Testis (tissue), 5 donors: ENCODE measurements at places on chromosomes 12 and 14. TPM values are rescaled to one million over a fixed set of nuclear protein-coding genes. Genes with fewer than 3 reads are reported as not detected.

CNTN1 gene
- total RNA-seq: 24.1 TPM

ITGA5 gene
- 9.0 TPM for total RNA-seq

FUT8 gene
- 68.3 TPM for total RNA-seq

CCDC60 gene
- total RNA-seq: 5.7 TPM

DNA sequence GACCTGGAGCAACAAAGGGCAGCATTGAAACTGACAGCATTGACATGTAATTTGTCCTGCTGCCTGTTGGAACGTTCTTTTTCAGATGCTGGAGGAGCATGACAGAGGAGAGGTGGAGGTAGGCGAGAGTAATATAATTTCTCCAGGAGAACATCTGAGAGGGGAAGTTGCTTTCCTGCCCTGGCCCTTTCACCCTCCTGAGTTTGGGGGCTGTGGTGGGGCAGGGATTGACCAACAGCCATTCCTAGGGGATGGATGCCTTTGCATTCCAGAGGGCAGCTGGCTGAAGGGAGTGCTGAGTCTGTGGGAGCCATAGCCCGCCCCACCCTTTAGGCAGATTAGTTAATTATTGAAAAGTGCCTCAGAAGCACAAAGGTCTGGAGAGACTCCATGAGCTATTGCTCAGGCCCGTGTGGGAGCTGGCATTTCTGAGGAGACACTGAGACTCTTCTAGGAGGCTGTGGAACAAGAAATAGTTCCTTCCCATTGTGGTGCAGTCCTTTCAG lies 73.5 kb downstream of the ARF6 start:
- DNase-seq: no peak

GRCh38 chr12:57666897-57667296 lies 27.0 kb upstream of the OS9 start:
- DNase-seq: no peak

DNA sequence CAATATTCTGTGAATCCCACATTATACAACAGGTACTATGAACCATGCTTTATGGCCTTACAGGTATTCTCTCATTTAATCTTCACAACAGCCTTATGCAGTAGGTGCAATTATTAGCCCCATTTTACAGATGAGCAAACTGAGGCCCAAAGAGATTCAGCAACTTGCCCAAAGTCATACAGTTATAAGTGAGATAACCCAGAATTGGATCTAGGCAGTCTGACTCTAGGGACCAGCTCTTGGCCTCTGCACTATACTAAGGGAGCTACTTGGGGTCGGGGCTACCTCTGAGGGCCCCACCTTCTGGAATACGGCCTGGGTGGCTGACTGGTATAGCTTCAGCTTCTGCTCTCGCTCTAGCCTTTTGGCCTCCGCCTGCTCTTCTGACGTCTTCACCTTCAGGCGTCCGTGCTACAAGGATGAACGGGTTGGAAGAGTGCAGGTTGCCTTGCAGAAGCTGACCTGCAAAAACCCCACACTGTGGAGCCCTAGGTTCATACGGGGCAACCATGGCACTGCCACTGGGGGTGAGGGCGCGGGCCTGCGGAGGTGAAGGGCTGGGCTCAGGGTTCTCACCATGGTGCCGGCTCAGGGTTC lies 762 bp downstream of the RABGGTA start:
- DNase-seq: no peak

DNA sequence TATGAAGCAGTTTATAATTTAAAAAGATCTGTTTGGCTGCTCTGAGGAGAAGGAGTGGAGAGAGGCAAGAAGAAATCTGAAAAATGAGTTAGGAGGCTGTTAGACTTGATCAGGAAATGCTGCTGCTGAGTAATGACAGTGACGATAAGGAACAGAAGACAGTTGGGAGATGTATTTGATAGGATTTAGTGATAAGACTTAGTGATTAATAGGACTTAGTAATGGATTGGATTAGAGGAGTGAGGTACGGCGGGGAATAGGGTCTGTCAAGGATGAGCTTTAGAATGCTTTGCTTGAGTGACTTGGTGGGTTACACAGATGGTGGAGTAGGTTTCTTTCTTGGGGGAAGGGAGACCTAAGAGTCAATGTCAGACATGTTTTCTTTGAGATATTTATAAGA lies 31.7 kb downstream of the UNC79 start:
- no peak for DNase-seq

DNA sequence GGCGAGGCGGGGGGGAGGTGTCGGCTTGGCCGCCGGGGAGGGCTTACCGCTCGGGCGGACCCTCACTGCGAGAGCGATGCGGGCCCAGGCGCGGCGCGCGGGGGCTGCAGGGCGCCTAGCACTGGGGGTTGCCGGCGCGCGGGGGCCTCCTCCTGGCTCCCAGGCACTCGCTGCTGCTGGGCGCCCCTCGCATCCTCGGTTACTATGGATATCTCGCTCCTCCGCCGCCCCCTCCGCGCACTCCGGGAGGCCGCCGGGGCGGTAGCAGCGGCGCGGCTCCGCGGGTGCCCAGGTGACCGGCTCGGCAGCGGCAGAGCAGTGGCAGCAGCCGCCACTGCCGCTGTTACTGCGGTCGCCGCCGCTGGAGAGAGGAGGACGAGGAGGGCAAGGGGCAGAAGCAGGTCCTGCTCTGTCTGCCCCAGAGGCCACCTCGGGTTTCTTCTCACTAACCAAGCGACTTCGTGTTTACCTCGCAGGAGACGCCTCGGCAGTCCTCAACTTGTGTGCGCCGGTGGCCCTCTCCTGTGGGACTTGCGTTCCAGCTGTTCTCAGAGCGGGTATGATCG lies 250.1 kb downstream of the APAF1 start:
- peak; percentile 22 for DNase-seq

- DNase-seq: no peak
Measured at GRCh38 chr12:14958361-14959125, 2.9 kb downstream of the ARHGDIB start.
